CD4-positive, alpha-beta memory T cell (primary cell): ENCODE measurements at places on chromosomes 12 and 14. TPM values are rescaled to one million over a fixed set of nuclear protein-coding genes. Genes with fewer than 3 reads are reported as not detected.

- no peak for DNase-seq
Observed at GRCh38 chr12:2187195-2187945, 134.6 kb downstream of the CACNA1C start.

- DNase-seq = no peak
Observed at GRCh38 chr12:8648576-8649205, 13.9 kb downstream of the MFAP5 start.

DNA sequence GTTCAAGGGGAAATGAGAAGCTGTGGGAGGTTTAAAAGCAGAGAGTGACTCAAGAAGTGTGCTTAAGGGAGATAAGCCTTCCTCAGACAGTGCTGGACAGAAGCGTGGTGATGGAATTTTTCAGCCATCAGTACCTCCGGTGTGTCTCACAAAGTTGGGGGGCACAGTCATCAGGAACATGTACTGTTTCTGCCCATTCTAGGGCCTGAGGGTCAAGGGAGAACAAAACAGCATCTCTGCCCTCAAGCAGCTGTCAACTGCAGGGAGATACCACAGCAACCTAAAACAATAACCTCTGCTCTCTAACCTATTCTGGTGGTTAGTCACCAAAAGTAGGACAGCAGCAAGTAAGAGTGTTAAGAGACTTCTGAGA, 2.0 kb upstream of the STON2 start:
- DNase-seq = no peak

DNA sequence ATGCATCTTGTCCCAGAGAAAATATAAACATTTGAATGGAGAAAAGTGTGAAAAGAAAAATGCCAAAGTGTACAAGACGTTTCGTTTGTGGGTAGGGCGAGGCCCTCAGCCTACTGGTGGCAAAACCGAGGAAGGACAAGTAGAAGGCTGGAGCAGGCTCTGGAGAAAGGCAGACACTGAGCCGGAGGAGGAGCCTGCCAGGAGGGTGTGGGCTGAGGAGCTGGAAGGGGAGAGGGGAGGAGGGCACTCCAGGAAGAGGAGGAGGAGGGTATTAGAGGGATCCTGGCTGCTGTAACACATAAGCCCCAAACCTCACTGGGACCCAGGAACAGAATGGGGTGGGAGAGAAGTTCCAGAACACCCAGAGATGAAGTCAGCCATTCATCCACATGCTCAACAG, 47.7 kb downstream of the CLMN start:
- DNase-seq = no peak

DNA sequence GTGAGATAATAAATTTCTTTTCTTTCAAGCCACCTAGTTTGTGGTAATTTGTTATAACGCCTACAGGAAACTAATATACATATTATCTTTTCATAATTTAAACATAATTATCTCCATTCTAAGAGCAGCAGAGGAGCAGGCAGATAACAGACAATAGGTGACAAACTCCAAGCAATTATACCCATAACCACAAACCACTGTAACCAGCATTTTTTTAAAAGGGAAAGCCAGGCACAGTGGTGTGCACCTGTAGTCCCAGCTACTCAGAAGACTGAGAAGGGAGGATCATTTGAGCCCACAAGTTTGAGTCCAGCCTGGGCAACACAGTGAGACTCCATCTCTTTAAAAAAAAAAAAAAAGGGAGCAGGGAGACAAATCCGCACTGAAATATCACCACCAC, 54.9 kb downstream of the ATF7 start:
- no peak for DNase-seq

GRCh38 chr12:80262346-80262745, 163.0 kb downstream of the OTOGL start:
- DNase-seq = no peak

GRCh38 chr14:72962829-72963312, 36.6 kb downstream of the DCAF4 start:
- no peak for DNase-seq

GRCh38 chr12:44088647-44089046, 252.8 kb downstream of the TMEM117 start:
- DNase-seq = no peak

- no peak for DNase-seq
Observed at GRCh38 chr14:80109055-80109454, 102.2 kb downstream of the DIO2 start.

DNA sequence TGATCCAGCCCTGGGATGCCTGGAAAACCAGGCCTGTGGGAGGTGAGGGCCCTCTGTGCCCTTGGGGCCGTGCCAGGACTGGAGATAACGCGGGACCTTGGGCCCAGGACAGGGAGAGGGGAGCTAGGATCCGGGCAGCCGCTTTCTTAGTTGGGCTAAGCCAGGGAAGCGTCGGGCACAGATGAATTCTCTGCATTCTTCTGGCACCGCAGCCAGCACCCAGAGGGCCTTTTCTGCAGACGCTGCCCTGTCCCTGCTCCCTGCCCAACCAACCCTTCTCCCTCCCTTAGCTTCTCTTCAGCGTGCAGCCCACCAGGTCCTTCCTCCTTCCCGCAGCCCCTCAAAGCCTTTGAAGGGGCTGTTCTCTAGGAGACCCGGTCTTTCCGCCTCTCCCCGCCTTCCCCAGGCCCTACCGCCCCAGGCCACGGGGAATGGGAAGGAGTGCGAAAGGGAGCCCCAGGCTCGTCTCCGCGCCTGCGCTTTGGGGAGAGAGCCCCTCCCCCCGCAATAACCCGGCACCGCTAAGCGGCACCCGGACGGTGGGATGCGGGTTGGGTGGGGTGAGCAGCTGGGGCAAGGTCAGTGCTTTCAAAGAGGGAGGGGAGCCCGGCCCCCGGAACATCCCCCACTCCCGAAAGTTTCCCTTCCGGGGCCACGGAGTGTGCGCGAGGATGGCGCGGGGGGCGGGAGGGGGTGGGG, 663 bp downstream of the NCKAP5L start:
- peak; percentile 34 for DNase-seq

DNA sequence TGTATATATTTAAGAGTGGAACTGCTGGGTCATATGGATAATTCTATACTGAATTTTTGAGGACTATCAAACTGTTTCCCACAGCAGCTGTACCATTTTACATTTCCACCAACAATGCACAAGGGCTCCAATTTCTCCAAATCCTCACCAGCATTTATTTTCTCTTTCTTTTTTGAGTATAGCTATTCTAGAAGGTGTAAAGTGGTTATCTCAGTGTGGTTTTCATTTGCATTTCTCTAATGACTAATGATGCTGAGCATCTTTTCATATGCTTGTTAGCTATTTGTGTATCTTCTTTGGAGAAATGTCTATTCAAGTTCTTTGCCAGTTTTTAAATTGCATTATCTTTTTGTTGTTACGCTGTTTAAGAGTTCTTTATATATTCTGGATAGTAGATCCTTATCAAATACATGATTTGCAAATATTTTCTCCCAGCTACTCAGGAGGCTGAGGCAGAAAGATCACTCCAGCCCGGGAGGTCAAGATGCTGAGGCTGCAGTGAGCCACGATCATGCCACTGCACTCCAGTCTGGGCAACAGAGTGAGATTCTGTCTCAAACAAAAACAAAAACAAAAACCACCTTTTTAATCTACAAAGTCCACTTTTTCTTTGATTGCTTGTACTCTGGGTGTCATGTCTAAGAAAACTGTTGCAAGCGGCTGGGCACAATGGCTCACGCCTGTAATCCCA, 32.8 kb downstream of the GTF2A1 start:
- DNase-seq = no peak

DNA sequence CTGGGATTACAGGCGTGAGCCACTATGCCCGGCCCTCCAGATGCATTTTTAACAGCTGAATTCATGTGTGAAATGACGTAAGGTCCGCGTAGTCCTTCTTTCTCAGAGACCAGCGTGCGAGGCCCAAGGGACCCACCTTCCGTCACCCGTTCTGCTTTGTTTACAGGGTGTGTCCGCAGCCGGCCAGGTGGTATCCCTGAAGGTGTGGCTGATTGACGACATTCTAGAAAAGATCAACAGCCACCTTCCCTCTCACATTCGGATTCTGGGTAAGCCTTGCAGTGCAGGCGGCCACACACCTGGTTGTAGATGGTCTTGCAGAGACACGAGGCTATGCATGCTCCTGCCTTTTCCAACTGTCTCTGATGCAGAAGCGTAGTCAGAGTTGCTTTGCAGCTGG, 9.9 kb downstream of the PUS1 start:
- no peak for DNase-seq

- DNase-seq = no peak
Observed at GRCh38 chr12:2179953-2180736, 127.4 kb downstream of the CACNA1C start.

- no peak for DNase-seq
Observed at GRCh38 chr14:92950773-92951172, 27.8 kb downstream of the CHGA start.

DNA sequence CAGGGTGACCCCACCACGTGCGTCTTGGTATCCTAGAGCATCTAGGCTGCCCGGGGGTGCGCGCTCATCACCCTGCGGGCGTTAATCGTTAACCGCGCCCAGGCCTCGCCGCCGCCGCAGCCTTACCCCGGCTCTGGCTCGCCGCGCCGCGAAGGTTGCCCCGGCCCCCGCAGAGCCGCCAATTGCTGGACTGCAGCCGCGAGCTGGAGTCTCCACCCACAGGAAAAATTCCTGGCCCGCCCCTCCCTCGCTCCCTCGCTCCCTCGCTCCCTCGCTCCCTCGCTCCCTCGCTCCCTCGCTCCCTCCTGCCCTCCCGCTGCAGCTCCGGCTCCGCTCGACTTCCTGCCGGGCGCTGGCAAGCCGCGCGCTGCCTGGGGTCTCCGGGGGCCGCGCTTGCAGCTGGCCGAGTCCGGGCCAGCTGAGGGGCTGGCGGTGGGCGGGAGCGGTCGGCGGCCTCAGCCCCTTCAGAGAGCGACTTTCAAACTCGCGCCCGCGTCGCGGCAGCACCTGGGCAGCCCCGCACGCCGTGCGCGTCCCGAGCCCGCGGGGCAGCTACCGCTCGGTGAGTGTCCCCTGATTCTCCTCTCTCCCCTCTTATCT, at the start of gene PLEKHG3:
PLEKHG3 (plus strand) TSS at position 282 of the 600 bp plus-strand sequence. CDS start 23,208 bp downstream, outside the sequence.
- DNase-seq = peak; percentile 40

- no peak for DNase-seq
Observed at GRCh38 chr12:4388032-4388431, 8.5 kb upstream of the FGF23 start.

- no peak for DNase-seq
Observed at GRCh38 chr14:51449681-51450080, 202.0 kb upstream of the FRMD6 start.

DNA sequence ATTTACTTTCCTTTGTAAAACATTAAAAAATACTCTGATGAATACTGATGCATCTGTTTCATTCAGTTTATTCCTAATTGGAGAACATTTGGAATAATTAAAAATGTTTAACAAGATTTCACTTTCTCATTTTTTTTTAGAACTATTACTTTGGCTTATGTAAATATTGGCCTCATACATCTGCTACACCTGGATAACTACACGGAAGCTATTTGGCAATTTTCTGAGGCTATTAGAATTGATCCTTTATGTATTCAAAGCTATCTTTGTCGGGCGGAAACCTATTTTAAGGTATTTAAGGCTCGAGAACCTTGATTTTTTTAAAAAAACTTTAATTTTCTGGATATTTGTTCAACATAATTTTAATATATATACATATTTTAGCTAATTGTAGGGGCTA, 196.7 kb downstream of the TTC6 start:
- no peak for DNase-seq

- no peak for DNase-seq
Observed at GRCh38 chr14:67004521-67004920, 184.7 kb upstream of the GARIN2 start.

GRCh38 chr12:54220092-54220557, 31.3 kb upstream of the SMUG1 start:
- peak; percentile 60 for DNase-seq

DNA sequence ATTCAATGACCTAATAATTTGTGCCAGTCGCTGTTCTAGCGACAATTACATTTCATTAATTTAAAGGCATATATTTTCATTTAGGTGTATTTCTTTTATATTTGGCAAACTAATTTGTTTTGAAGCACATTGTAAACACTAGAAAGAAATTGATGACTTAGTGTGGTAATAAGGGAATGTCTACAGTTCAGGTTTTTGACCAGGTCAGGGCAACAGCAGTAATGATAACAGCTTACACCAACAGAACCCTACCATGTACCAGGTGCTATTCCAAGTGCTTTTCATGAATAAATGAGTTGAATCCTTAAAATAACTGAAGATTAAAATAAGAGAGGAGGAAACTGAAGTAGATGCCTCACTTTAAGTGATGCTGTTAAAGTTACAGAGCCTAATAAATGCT, 85.4 kb upstream of the SLC38A2 start:
- no peak for DNase-seq

DNA sequence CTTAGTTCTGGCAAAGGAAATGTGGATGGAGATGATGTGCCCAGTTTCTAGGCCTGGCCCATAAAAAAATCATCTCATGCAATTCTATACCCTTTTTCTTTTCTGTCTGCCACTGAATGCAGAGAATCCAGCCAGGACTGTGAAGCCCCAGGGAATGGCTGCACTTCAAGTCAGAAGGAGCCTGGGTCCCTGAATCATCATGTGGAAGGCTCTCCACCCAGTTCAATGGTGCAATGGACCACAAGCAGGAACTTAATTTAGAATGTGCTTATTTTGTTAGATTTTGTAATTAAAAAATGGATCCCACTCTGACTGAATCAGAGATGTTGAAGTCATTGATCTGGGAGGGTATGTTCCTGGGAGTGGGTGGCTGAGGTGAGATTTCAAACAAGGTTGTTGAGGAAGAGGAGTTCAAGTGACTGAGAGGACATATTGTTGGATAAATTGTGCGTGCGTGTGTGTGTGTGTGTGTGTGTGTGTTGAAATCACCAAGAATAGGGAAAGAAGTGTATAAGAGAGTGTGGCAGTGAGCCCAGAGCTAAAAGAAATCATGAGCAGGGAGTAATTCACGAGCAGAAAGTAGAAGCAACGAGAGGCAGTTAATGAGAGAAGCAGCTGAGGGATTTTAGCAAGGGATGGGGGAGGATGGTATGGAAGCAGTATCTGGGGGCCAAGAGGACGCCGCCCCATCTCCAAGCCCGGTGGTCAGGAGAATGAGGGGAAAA, 125.4 kb downstream of the TMX1 start:
- no peak for DNase-seq

- no peak for DNase-seq
Observed at GRCh38 chr14:54739514-54739913, 163.1 kb downstream of the GCH1 start.

The ALDH2 gene
- total RNA-seq = 3.1 TPM

The ENO2 gene
- total RNA-seq = 190 TPM

The ALX1 gene
- not detected for total RNA-seq

The STON2 gene
- total RNA-seq = not detected

The ARHGEF40 gene
- 0.42 TPM for total RNA-seq

The GPRC5A gene
- total RNA-seq = not detected

The BMP4 gene
- 2.8 TPM for total RNA-seq

The SERPINA12 gene
- total RNA-seq = not detected

The SIRT4 gene
- 4.9 TPM for total RNA-seq

The PRR4 gene
- 0.87 TPM for total RNA-seq

The PMEL gene
- not detected for total RNA-seq
